Stimulated activated CD8-positive, alpha-beta memory T cell treated with anti-CD3 and anti-CD28 coated beads, Interleukin-12 subunit alpha, Interleukin-12 subunit beta, amount 100 ng/mL, for 1 hour (primary cell): ENCODE measurements at places on chromosomes 2 and 18.

GRCh38 chr18:28112056-28112470 lies 64.9 kb downstream of the CDH2 start:
- no peak for DNase-seq

DNA sequence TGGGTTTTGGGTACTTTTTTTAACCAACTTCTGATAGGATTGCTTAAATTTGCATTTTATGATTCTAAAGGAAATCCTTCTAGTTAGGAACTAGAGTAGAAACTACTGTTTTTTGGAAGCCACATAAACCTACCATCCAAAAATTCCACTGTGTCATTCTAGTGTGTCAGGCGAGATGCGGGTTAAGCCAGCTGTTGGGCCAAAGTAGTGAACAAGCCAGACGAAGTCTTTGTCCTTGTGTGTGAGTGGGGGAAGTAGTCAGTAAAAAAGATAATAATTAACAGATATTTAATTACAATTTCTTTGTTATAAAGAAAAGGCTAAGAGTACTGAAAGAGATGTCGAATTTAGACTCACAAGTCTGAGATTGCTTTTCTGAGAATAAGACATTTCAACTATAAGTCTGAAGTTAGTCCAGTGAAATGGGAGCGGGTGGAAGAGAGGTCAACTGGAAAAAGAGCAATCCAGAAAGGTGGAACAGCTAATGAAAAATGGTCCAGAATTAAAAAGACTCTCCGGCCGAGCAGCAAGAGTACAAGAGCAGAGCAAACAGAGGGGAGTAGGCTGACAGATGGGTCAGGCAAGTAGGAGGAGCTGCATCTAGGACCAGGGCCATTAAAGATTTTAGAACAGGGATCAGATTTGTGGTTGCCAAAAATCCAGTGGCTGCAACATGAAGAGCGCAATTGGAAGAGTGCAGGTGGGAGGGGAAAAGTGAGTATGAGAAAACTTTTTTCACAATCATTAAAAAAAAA lies 1.5 kb downstream of the EPB41L5 start:
- no peak for DNase-seq

- DNase-seq = no peak
Measured at GRCh38 chr2:120384486-120385354, 38.8 kb downstream of the INHBB start.

GRCh38 chr2:55230551-55230950 lies 1.5 kb downstream of the CLHC1 start:
- DNase-seq = no peak

- DNase-seq = no peak
Measured at GRCh38 chr18:49028091-49028490, 77.3 kb upstream of the SMAD7 start.

DNA sequence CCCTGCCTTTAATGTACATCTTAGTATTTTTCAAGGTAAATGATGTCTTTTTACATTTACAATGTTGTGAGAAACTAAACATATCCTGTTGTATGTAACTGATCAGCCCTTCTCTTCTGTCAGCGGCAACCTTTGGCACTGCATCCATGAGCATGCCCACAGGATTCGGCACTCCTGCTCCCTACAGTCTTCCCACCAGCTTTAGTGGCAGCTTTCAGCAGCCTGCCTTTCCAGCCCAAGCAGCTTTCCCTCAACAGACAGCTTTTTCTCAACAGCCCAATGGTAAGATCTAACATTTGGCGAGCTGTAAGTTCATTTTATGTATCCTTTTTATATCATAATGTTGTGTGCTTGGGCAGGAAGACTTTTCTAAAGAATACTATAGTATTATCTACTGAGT lies 46.9 kb upstream of the SCYGR2 start:
- no peak for DNase-seq

- DNase-seq = no peak
Measured at GRCh38 chr2:136909777-136910176, 144.4 kb downstream of the THSD7B start.

- no peak for DNase-seq
Measured at GRCh38 chr2:233525791-233526190, 40.8 kb downstream of the USP40 start.

DNA sequence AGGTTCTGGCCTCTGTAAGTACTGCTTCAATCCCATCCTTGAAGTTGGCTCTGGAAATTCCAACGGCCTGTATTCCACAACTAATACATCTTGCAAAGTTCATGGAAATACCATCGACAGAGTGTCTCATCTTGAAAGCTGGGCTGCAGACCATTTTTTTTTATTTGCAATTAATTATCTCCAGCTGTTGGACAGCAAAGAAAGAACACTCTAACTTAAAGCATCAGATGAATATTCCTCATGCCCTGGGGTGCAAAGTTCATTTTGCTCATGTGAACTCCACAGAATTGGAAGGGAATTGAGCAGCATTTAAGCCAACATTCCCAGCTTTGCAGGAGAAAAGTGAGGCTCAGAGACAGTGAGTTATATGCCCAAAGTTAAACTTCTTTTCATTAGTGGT lies 96.5 kb upstream of the PIEZO2 start:
- DNase-seq = no peak

DNA sequence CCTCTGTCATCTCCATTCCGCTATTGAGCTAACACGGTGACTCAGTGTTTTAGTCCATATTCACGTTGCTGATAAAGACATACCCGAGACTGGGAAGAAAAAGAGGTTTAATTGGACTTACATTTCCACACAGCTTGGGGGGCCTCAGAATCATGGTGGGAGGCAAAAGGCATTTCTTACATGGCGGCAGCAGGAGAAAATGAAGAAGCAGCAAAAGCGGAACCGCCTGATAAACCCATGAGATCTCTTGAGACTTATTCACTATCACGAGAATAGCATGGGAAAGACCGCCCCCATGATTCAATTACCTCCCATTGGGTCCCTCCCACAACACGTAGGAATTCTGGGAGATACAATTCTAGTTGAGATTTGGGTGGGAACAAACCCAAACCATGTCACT lies 22.6 kb upstream of the CXXC1 start:
- DNase-seq = no peak

DNA sequence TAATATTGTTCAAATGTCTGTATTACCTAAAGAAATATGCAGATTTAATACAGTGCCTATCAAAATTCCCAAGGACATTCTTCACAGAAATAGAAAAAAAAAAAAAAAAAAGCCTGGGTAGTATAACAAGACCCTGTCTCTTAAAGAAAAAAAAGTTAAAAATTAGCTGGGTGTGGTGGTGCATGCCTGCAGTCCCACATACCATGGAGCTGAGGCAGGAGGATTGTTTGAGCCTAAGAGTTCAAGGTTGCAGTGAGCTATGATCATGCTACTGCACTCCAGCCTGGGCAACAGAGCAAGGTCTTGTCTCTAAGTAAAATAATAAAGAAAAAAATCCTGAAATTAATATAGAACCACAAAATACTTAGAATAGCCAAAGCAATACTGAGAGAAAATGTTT lies 51.9 kb downstream of the SLC16A14 start:
- no peak for DNase-seq

- DNase-seq = no peak
Measured at GRCh38 chr2:63755216-63755615, 86.5 kb upstream of the UGP2 start.

- DNase-seq = no peak
Measured at GRCh38 chr2:231270221-231271114, 72.0 kb downstream of the ARMC9 start.
